ENCODE measurements at places on chromosomes 2 and 18.

DNA sequence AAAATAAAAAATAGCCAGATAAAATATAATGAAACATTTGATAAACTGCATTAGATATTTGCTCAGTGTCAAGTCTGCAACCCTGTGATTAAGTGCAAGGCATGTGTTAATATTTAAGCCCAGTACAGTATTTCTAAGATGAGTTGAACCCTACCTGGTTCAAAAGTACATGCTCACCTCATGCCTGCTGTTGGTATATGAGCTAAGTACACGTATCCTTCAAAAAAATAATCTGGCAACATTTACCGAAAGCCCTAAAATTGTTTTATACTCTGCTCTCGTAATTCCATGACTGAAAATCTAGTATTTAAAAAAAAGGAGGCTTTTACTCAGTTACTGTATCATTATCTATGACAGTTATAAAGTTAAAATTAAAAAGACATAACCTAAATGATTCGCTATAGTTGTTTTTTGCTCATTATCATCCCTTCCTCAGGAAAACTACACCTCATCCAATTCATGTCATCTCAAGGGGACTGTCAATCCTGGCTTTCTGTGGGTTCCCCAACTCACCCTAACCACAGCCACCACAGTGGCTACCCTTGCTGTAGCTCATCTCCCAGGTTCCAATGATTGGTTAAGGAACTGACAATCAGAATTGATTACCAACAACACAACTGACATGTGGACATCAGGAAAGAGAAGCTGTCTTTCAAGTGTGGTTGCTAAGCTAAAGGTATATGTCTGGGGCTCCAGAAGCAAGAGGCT lies 10.6 kb downstream of the TLK1 start:
- no peak for DNase-seq

DNA sequence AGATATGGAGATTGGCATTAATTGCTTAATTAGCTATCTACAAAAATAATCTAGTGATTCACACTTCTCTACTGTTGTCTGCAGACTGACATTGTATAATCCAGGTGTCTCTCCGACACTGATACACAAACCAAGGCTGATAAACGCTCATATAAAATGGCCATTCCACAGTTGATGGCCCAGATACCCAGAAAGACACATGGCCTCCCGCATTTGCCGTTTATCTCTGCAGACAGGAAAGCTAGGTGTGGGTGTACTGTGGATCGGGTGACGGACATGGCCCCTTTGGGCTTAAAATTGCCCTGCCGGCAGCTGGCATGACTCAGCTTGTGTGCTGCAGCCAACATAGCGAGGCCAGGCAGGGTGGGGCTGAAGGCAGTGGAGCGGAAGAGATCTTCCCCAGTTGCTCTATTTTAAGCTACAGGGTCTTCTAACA lies 18.5 kb downstream of the PMAIP1 start:
- no peak for DNase-seq

- no peak for DNase-seq
Measured at GRCh38 chr2:104430359-104430740, 423.6 kb upstream of the POU3F3 start.

DNA sequence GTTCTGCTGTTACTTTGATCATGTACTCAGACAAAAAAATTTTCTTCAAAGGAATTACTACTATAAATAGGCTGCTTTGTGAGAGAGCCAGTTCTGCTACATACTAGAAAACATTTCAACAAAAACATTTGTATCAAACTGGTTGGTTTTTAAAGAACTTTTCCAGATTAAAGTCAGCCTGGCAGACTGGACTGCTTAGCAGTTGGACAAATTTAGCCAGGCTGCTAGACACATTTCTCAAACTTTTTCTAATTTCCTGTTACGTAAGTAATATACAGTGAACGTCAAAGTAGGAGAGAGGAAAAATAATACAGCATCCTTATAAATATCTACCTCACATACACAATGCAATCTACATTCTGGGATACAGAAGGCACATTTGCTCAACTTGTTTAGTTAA lies 109.5 kb downstream of the SP3 start:
- no peak for DNase-seq

DNA sequence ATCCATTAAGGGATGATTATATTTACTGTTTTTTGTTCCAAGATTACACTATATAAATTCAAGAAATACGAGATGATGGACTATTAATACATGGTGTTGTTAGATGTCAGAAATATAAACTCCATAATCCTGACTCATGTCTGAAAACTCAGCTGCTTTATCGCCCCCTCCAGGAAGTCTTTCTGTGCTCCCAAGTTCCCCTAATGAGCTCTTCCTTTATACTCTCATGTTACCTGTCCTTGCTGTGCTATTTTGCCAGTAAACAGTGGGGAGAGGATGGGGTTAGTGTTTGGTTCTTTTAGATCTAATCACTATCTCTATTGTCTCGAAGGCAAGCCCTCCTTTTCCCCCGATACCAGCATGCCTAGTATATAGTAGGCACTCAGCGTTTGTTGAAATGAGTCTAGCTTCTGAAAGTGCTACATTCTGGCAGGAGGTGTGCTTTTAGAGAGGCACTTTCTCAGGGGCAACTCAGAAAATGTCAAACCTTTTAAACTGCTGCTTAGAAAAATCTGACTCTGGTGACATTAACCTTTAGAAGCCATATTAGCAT lies 21.4 kb upstream of the BARD1 start:
- DNase-seq: no peak

DNA sequence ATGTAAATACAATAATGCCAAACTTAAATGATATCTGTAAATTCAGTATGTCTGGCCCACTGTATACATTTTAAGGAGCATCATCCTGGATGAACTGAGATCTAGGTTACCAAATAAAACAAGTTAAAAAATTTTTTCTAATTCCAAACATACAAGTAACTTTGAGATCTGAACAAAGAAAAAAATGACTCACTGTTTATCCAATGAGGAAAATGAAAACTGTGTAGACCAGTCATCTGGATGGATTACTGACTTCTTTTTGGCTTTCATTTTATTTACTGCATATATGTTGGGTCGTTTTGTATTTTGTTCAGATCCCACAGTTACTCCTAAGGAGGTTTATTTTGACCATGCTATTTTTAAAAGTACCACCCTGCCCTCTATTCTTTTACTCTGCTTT lies 189.8 kb downstream of the RBM43 start:
- DNase-seq: no peak

DNA sequence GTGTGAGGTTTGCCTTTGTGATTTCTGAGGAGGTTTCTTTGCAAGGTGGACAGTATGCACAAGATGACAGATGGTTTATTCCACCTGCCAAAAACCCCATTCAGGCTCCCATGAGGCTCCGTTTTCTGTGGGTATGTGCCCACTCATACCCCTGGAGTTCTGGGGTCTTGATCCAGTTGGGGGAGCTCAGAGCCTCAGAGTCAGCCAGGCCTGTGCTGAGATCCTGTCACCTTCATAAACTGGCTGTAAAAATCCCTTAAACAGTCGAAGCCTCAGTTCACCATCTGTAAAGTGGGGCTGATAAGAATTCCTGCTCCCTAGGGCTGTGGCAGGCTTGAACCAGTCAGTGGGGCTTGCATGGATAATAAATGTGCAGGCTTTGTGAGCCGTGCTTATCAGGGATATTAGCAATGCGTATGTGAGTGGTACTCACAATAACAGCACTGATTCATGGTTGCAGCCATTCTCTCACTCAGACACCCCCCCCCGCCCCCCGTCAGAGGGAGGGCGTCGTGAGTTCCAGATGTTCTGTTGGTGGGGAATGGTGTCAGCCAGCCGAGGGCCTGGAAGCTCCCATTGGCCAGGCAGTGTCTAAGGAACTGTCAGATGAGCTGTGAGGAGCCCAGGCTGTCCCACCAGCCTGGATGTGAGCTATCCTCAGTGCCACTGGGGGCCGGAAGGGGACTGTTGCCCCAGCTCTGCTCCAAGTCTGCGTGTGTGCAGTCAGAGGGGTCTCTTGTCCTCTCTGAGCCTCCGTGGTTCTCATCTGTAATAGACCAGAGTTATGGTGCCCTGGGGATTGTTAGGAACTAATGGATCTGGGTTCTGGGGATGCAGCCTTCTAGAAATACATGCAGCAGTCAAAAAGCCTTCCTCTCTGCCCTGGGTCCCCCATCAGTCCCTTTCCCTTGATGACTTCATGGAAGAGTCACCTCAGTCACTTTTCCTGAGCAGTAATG lies 51.7 kb downstream of the KCNIP3 start:
- DNase-seq: no peak

DNA sequence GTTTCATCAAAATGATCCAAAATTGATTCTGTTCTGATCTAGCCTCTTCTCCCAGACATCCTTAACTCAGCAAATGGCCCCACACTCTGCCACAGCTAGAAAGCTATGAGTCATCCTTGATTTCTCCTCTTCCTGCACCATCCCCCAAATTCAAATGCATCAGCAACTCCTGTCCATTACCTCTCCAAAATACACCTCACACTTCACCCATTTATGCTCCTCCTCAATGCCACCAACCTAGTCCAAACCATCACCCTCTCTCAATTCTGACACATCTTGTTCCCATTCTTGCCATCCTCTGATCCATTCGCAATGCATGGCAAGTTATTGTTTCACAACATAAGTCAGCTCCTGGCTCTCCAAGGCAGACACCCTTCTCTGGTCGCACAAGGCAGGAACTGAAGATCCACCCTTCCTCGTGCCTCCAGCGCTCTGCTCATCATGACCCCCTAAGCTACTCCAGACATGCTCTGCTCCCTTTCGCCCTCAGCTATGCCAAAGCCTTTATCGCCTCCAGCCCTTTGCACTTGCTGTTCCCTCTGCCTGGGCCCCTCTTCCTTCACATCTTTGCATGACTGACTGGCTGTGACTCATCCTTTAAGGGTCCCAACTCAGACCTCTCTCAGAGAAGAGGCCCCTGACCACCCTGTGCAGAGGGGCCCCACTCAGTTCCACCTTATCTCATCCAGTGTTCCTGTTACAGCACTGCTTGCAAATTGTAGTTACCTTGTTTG lies 83.6 kb downstream of the MREG start:
- DNase-seq: no peak

GRCh38 chr2:239389414-239390329 lies 11.1 kb downstream of the HDAC4 start:
- DNase-seq: no peak

- no peak for DNase-seq
Measured at GRCh38 chr18:58249712-58250111, 205.7 kb downstream of the NEDD4L start.

DNA sequence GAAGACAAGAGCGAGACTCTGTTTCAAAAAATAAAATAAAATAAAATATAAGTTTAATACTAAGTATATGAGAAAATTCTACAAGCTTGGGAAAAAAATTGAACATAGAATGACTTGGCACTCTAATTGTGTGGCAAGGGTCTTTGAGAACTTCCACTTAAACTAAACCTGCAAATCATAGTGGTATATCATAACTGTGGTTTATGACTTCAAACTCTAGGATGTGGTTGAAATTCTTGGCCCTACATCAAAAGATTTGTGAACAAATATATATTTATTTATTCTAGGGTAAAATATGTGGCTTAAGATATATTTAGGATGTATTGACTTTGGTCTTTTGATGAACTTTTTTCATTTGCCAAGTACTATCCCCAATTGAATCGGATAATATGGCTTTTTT lies 3.1 kb upstream of the FAM171B start:
- DNase-seq: no peak

- no peak for DNase-seq
Measured at GRCh38 chr2:120036145-120036544, 23.3 kb downstream of the EPB41L5 start.

DNA sequence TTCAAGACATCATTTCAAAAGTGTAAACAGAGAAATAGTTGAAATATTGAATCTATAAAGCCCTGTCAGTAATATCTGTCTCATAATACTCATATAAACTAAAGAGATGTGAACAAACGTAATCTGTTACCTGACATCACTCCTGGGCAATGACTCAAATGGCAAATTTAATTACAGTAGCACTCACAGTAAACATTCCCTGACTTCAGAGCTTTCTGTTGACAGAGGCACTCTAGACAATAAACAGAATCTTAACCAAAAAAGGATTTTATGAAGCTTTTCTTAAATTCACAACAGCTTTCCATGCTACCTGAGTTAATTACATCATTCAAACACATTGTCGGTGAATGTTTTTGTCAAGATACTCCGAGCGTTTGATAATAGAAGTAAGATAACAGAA lies 128.1 kb upstream of the PDE1A start:
- DNase-seq: no peak

DNA sequence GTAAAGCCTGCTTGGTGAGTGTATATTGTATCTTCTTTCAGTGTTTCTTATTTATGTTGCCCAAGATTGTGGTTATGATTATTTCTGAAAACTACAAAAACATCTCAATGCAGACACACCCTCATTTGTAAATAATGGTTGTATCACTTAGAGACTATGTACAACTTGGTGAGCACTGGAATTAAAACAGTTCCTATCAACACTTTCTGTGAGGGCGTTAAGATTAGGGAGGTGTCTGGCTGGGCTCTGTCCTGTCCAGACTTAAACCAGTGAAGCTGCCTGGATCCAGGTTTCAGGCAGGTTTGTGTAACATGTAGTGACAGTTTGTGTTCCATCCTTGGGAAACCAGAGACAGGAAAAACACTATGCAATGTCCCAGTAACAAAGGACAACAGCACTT lies 49.7 kb downstream of the CTAGE1 start:
- DNase-seq: no peak

GRCh38 chr2:235685024-235685721 lies 191.3 kb downstream of the AGAP1 start:
- DNase-seq: no peak

GRCh38 chr2:15367715-15368114 lies 193.4 kb downstream of the NBAS start:
- no peak for DNase-seq

DNA sequence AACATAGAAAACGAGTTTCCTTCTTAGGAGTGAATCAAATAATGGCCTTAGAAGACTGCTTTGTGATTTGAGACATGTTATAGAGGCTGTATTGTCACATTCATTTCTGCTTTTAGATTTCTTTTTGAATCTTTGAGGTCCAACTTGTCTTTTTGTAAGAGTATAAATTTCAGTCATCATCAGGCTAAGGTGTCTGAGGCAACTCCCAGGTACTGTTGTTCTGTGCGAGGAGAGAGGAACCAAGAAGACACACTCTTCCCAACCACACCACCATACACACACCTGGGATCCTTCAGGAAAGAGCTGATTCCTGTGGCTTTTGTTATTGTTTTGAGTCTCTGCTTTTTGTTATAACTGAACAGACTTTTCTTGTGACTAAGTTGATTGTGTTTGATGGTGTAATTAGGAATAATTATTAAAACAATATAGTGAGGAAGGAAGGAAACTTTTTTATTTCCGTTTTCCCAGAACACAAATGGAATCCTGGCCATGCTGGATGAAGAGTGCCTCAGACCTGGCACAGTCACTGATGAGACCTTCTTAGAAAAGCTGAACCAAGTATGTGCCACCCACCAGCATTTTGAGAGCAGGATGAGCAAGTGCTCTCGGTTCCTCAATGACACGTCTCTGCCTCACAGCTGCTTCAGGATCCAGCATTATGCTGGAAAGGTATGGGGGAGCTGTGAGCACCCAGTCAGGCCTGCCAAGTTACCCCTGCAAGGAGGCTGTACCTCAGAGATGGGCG lies 140.4 kb downstream of the MYO1B start:
- DNase-seq: no peak

- DNase-seq: no peak
Measured at GRCh38 chr2:214135966-214136365, 274.9 kb upstream of the VWC2L start.
